Renal pelvis (tissue), 12 donors: ENCODE measurements at places on chromosomes 1 and 21. TPM values are rescaled to one million over a fixed set of nuclear protein-coding genes. Genes with fewer than 3 reads are reported as not detected.

DNA sequence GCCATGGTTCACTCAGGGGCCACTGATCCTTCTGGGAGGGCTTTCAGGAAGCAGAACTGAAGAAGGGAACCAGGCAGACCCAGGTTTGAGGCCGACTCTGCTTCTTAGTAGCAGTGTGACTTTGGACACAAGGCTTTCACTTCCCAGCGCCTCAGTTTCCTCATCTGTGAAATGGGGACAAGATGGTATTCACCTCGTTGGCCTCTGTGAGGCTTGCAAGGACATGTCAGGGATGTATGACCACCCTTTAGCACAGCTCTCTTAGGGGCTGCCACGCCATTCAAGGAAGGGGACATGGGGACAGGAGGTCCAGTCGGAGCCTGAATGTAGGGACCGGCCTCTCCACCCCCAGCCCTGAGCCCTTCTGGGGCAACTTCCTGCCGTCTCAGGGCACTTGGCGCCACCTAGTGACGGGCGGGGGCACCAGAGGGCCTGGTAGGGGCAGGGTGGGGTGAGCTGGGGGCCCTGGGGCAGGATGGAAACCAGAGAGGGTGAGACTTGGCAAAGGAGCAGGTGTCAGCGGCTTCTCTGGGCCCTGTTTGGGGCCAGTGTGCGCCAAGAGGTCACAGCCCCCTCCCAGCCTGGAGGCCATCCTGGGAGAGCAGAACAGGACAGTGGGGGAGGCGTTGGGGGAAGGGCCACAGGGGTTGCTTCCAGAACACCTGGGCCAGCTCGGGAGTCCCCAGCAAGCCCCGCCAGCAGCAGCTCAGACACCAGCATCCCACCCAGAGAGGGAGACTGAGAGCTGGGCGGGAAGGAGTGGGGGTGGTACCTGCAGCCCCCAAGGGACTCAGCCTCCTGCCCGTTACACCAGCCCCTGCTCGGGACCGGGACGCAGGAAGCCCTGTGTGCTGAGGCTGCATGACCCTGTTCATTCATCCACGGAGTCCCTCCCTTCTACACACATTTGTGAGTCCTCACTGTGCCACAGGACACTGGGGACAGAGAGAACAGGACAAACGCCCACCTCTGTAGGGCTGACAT lies 102.5 kb upstream of the TARDBP start:
- DNase-seq = no peak

- no peak for DNase-seq
Measured at GRCh38 chr1:167175901-167176300, 44.8 kb upstream of the POU2F1 start.

- DNase-seq = no peak
Measured at GRCh38 chr1:170735366-170736263, 71.7 kb downstream of the PRRX1 start.

DNA sequence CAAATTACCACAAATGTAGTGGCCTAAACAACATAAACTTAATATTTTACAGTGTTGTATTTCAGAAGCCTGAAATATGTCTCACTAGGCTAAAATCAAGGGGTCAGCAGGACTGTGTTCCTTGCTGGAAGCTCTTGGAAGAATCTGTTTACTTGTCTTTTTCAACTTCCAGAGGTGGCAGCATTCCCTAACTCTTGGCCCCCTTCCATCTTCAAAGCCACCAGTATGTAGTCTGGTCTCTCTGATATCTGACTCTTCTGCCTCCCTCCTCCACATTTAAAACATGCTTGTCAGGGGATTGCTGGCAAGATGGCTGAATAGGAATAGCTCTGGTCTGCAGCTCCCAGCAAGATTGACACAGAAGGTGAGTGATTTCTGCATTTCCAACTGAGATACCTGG lies 567.5 kb downstream of the PLA2G4A start:
- DNase-seq = no peak

- no peak for DNase-seq
Measured at GRCh38 chr1:181128592-181129497, 40.3 kb downstream of the IER5 start.

The NES gene
- 171 TPM for polyA plus RNA-seq

DNA sequence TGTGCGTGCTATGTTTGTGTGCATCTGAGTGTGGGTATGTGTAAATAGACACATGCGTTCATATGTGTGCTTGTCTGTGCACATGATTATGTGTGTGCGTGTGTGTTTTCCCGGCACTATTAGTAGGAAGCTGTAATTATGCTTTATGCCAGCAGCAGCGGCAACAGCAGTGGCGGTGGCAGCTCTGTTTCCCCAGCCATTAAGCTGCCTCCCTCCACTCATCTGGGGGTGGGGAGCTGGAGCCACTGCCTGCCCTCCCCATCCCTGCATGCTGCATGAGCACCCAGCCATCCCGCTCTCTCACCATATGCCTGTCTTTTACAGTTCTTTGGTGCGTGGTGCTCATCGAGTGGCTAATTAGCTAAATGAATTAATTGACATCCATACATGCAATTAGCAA lies 30.5 kb upstream of the ACOT11 start:
- DNase-seq = no peak

GRCh38 chr1:200323856-200324400 lies 85.9 kb downstream of the ZNF281 start:
- DNase-seq = no peak

GRCh38 chr1:98328855-98329254 lies 332.7 kb upstream of the SNX7 start:
- no peak for DNase-seq

The SPRR1B gene
- polyA plus RNA-seq = not detected

- DNase-seq = no peak
Measured at GRCh38 chr1:8022395-8023286, 3.5 kb downstream of the ERRFI1 start.

DNA sequence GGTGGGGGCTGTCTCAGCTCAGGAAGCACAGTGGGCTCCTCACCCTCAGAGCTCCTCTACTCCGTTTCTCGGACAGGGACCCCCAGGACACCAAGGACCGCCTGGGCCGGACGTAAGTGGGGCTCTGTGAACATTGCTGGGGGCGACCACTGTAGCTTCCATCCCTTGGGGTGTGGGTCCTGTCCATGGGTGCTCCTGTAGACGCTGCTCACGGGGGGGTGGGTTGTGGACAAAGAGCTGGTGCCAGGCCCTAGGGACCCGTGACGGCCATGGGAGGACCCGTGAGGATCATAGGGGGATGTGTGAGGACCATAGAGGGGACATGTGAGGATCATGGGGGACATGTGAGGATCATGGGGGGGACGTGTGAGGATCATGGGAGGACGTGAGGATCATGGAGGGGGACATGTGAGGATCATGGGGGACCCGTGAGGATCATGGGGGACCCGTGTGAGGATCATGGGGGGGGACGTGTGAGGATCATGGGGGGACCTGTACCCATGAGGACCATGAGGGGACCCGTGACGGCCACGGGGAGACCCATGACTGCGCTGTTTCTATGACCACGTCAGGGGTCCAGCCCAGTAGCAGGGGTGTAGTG lies 18.1 kb downstream of the COL6A1 start:
- DNase-seq = no peak

DNA sequence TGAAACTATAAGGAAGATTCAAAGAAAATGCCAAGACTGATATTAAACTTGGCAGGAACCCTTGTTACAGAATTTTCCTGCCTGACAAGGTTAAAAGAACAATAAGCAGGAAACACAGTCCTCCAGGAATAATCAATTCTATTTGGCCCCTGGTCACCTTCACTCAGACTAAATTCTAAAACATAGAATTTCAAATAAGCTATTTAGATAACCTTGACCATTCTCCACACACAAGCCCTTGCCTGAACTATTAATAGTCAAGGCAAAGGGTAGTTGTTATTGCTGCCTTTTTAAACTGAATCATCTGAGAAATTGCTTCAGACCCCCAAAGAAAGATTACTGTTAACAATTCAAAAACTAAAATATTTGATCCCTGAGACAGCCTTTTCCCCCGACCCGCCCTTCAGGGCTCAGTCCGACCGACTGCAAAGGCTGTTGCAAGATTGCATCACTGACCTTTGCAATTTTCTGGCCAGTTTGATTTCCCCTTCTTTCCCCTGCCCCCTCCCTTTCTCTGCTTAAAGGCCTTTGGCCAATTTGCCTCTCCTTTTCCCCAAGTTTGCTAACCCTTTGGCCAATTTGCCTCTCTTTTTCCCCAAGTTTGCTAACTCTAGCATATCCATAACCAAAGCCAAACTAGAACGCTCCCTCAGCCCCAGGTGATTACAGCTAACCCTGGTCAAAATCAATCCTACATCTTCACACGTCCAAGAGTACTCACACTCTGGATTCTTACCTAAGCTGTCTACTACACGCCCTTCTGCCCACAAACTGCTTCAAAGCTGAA lies 1.4 kb upstream of the G0S2 start:
- no peak for DNase-seq

- no peak for DNase-seq
Measured at GRCh38 chr1:201381130-201381529, 3.6 kb upstream of the TNNT2 start.

The DFFA gene
- polyA plus RNA-seq = 47.7 TPM

DNA sequence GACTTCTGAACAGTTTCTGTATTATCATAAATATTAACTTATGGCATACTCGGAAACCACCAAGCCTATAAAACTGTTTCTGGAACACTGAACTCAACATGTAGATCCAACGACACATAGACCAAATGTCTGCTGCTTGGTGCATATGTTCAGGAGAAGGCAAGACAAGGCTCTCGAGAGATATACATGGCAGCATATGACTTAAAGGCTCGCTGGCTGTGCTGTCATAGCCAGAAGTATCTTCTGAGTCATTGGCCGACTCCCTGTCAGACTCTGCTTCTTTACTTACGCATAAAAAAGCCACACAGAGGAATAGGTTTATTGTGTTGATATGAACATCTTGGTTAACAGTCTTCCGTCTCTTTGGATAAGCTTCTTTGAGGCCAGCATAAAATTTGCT lies 60.6 kb downstream of the LYST start:
- no peak for DNase-seq

- peak; percentile 58 for DNase-seq
Measured at GRCh38 chr1:16013220-16013907, 4.5 kb downstream of the HSPB7 start.

- DNase-seq = no peak
Measured at GRCh38 chr1:203308923-203309331, 3.6 kb downstream of the BTG2 start.

- no peak for DNase-seq
Measured at GRCh38 chr21:14567331-14568279, 21.5 kb upstream of the SAMSN1 start.

GRCh38 chr1:165531021-165531420 lies 12.8 kb upstream of the LRRC52 start:
- no peak for DNase-seq

The TDRD5 gene
- polyA plus RNA-seq = 2.8 TPM

GRCh38 chr1:202034683-202035462 lies 24.5 kb downstream of the ELF3 start:
- DNase-seq = peak; percentile 91

The HUNK gene
- 19.3 TPM for polyA plus RNA-seq

DNA sequence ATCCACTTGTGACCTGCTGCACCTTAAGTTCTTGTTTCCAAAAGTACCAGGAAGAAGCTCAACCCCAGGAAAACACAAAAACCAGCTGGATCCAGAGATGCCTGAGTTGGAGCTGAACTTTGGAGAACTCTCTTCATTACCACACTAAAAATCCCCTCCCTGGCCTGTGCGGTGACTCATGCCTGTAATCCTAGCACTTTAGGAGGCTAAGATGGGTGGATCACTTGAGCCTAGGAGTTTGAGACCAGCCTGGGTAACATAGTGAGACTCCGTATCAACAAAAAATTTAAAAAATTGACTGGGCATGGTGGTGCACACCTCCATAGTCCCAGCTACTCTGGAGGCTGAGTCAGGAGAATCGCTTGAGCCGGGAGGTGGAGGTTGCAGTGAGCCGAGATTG lies 6.2 kb downstream of the MAP1LC3C start:
- DNase-seq = no peak

GRCh38 chr1:2639203-2639602 lies 6.4 kb upstream of the MMEL1 start:
- no peak for DNase-seq

DNA sequence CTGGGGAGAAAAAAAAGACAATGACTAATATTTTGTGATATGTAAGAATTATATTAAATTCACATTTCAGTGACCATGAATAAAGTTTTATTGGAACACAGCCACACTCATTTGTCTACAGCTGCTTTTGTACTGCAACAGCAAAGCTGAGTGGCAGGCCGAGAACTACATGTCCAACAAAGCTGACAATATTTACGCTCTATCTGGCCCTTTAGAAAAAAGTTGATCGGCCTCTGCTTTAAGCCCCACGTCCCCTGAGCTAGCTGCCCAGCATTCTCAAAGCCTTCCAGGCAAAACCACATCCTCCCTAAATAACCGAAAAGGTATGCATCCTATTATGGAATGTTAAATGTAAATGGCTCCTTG lies 8.6 kb downstream of the SLC2A1 start:
- DNase-seq = no peak

The KRTAP20-4 gene
- polyA plus RNA-seq = not detected

DNA sequence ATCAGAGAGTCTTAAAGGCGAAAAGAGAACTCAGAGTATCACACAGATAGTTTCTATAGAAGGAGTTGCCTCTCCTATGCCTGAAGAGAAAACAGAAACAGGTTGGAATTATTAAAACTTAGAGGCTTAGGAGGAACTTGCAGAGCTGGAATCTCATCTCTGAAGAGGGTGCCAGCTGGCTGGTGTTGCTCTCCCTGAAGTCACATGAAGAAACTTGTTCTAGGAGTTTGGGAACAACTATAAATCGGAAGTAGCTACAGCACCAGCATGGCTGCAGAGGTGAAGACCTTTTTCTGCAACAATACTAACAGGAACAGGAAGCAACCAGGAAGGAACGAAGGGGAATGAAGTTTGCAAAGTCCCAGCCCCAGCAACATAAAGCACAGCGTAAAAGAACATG lies 35.8 kb downstream of the FMO3 start:
- no peak for DNase-seq

GRCh38 chr1:178487070-178487615 lies 9.6 kb downstream of the CLEC20A start:
- no peak for DNase-seq

DNA sequence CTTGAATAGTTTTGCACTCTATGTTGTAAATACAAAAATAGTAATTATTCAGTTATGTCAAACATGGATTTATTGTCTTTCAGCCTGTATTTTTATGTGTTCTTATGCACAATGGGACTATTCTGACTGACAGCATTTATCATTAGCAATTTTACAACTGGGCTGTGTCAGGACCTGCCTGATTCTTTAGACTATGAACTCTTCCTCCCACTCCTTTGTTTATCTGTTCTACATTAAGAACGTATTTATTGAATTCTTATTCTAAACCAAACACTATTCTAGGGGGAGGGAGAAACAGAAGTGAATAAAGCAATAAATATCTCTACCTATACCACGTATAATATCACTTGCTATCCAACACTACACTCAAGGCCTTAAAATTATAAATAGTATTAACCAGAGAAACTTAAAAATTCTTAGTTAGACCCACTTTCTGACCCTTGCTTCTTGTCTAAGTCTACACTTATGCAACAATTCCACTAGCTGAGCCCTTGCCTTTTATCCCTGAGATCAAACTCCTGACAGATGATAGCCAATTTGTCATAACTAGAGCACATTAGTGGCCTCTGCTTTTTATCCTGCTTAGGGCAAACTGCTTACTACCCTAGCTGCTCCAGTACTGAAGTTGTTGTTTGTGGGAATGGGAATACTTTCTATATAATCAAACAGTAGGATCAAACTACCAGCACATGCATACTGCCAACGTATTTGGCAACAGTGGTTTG lies 494.3 kb downstream of the BRINP3 start:
- no peak for DNase-seq
